ENCODE measurements at places on chromosomes 4 and X. TPM values are rescaled to one million over a fixed set of nuclear protein-coding genes. Genes with fewer than 3 reads are reported as not detected.

The UCP1 gene
- not detected for polyA plus RNA-seq

The UGT2B11 gene
- not detected for polyA plus RNA-seq

The METTL14 gene
- 22.8 TPM for polyA plus RNA-seq

The CSAG1 gene
- 0.86 TPM for polyA plus RNA-seq

The HDAC6 gene
- 20.9 TPM for polyA plus RNA-seq

The TRPC5OS gene
- polyA plus RNA-seq, result not detected

The XK gene
- polyA plus RNA-seq, result 8.1 TPM

The SRD5A3 gene
- polyA plus RNA-seq, result 72.4 TPM

The UGT2B15 gene
- not detected for polyA plus RNA-seq

The TEC gene
- polyA plus RNA-seq, result 0.06 TPM

The SNCA gene
- 167 TPM for polyA plus RNA-seq

The HSD17B13 gene
- polyA plus RNA-seq, result 0.31 TPM

The MAGEB4 gene
- not detected for polyA plus RNA-seq

The MAPK10 gene
- polyA plus RNA-seq, result 144 TPM

The SOX3 gene
- not detected for polyA plus RNA-seq

The PGAM4 gene
- not detected for polyA plus RNA-seq

The POU4F2 gene
- polyA plus RNA-seq, result not detected

The TMEM156 gene
- polyA plus RNA-seq, result 1.5 TPM

The TMPRSS11A gene
- polyA plus RNA-seq, result 0.60 TPM

The RNF128 gene
- polyA plus RNA-seq, result 9.4 TPM

The SSX3 gene
- polyA plus RNA-seq, result 0.32 TPM

The RPS6KA6 gene
- 3.7 TPM for polyA plus RNA-seq

The PPARGC1A gene
- polyA plus RNA-seq, result 7.9 TPM

The CD38 gene
- not detected for polyA plus RNA-seq

The ANOS1 gene
- 0.76 TPM for polyA plus RNA-seq

The CMC4 gene
- polyA plus RNA-seq, result 2.5 TPM

The SLITRK2 gene
- 50.3 TPM for polyA plus RNA-seq

The PNMA5 gene
- polyA plus RNA-seq, result not detected

The IL2RG gene
- not detected for polyA plus RNA-seq

The FGF16 gene
- polyA plus RNA-seq, result not detected

The SUPT20HL1 gene
- polyA plus RNA-seq, result not detected

The CDKL2 gene
- 30.2 TPM for polyA plus RNA-seq

The POLN gene
- 2.8 TPM for polyA plus RNA-seq

The SUPT20HL2 gene
- polyA plus RNA-seq, result not detected

The GPR143 gene
- polyA plus RNA-seq, result 22.3 TPM

The CXXC4 gene
- polyA plus RNA-seq, result 5.4 TPM

The TRMT44 gene
- polyA plus RNA-seq, result 0.64 TPM

The TEX13D gene
- not detected for polyA plus RNA-seq

The CXorf49 gene
- polyA plus RNA-seq, result not detected

The ABCG2 gene
- polyA plus RNA-seq, result 0.76 TPM

The ARHGEF38 gene
- not detected for polyA plus RNA-seq

The CLRN2 gene
- not detected for polyA plus RNA-seq

The COQ2 gene
- polyA plus RNA-seq, result 13.2 TPM

The AMTN gene
- not detected for polyA plus RNA-seq

The COL25A1 gene
- polyA plus RNA-seq, result 1.0 TPM

The AMBN gene
- not detected for polyA plus RNA-seq

The UCHL1 gene
- polyA plus RNA-seq, result 1,999 TPM

The PRDM8 gene
- polyA plus RNA-seq, result 0.43 TPM

The MAGEB18 gene
- not detected for polyA plus RNA-seq

The TNIP3 gene
- polyA plus RNA-seq, result 0.73 TPM
